ENCODE measurements at places on chromosomes 3 and 15.

GRCh38 chr3:60920519-60920918 lies 330.7 kb downstream of the FHIT start:
- DNase-seq: no peak

GRCh38 chr3:130991126-130991525 lies 35.5 kb downstream of the ASTE1 start:
- no peak for DNase-seq

GRCh38 chr15:60423537-60423936 lies 25.8 kb upstream of the ANXA2 start:
- DNase-seq: peak; percentile 29

DNA sequence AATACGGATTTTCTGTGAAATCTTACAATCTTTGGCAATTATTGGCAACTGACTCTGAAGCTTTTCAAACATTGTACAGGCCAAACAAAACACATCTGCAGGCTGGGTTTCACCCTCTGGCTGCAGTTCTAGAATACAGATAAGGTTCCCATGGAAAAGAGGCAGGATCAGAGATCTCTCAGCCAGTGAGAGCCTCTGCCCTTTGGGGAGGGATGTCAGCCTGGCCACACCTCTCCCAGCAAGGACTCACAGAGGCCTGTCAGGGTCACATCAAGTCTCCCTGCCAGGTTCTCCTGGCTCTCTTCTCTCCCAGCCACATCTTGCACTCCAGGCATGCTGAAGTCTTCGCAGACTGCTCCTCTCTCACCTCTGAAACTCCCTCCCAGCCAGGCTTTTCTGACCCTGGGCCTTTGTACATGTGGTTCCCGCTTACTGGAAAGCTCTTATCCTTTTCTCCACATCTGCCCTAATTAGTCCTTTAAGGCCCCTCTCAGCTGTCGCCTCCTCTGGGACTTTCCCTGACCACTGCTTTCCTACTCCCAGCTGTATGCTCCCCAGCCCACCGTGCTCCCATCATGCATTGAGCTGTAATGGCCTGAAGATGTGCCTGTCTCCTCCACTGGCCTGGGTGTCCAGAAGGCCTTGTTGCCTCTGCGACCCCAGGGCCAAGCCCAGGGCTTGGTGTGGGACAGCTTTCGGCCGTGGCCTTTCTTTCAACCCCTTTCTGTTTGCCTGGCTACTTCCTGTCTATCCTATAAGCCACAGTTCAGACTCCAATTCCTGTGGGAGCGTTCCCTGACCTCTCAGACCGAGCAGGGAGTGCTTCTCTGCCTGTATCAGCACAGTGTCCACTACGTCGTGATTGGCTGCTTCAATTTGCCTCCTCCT lies 4.3 kb downstream of the RBP1 start:
- no peak for DNase-seq

- DNase-seq: peak; percentile 38
Observed at GRCh38 chr3:189756582-189757078, 125.4 kb downstream of the TP63 start.

- DNase-seq: no peak
Observed at GRCh38 chr3:124619887-124620599, 110.2 kb upstream of the UMPS start.

- no peak for DNase-seq
Observed at GRCh38 chr15:68479870-68480269, 47.9 kb upstream of the ITGA11 start.

DNA sequence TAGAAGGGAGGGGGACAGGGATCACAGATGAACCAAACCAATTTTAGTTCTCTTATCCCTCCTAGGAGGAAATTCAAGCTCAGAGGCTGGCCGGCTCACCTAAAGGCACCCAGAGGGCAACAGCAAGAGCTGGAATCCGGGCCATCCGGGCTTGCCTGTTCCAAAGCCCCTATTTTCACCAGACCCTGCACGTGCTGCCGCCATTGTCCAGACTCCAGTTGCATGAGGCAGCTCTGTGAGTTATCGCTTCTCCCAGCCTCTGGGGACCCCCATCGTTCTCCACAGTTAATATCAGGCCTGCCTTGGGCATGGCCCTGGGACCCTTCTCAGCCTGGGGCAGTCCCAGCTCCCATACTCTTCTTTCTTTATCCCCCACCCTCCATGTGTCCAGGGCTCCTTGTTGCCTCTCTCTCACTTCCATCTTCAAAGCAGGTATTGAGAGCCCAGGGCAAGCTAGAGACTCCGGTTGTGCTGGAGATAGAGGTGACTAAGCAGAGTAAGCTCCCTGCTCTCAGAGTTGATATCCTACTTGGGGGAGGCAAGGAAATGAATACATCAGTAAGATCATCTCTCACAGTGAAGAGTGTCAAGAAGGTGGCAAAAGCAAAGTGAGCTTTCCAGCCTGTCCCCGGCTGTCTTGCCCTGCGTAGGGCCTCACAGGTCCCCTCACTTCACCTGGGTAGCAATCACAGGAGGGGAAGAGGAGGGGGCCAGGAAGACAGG lies 322.8 kb downstream of the UACA start:
- DNase-seq: no peak

- peak; percentile 53 for DNase-seq
Observed at GRCh38 chr3:190338717-190339116, 16.5 kb upstream of the CLDN1 start.

DNA sequence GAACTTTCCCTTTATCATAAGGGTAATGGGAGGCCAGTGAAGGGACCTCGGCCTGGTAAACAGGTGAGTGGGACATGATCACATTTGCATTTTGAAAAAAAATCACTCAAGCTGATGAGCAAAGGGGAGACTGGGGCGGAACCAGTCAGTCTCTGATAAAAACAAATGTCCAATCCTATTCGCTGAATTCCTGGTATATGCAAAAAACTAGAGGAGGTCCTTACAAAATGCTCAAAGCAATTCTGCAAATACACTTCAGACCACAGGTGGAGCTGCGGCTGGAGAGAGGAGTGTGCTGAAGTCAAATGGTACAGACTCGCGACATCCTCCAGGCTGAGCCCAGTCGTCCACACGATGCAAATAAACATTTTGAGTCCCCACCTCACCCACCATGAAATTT lies 166.7 kb downstream of the FOXP1 start:
- peak; percentile 42 for DNase-seq

DNA sequence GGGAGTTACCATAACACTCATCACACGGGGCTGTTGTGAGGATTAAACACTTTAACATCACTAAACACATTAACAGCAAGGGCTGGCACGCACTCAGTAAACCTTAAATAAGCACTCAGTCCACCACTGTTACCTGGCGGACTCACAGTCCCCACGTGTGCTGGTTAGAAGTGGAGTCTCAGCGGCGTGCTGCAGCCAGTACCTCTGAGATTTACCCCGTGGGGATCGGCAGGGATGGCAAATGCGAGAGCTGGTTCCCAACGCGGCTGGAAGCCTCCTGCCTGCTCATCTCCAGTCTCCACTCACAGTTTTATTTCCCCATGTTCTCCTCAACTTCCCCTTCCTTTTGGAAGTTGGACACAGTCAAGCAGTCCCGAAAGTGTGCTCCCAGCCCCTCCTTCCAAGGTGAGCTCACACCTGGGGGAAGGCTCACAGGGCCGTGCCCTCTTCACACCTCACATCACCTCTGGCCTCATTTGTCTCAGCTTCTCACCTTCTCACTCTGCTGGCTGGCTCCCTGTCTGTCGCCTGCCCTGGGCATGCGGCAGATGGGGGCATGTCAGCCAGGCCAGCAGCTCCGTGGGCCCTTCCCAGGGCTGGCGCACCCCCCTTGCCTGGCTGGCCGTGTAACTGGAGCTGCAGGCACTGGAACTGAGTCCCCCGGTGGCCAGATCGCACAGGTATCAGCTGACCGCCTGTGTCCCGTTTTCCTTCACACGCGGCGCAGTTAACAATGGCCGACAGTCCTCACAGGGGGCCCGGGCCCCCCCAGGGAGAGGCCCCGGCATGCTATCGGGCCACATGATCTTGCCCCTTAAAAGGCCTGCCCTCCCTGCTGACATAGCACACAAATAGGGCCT lies 87.1 kb downstream of the WNT7A start:
- DNase-seq: no peak

DNA sequence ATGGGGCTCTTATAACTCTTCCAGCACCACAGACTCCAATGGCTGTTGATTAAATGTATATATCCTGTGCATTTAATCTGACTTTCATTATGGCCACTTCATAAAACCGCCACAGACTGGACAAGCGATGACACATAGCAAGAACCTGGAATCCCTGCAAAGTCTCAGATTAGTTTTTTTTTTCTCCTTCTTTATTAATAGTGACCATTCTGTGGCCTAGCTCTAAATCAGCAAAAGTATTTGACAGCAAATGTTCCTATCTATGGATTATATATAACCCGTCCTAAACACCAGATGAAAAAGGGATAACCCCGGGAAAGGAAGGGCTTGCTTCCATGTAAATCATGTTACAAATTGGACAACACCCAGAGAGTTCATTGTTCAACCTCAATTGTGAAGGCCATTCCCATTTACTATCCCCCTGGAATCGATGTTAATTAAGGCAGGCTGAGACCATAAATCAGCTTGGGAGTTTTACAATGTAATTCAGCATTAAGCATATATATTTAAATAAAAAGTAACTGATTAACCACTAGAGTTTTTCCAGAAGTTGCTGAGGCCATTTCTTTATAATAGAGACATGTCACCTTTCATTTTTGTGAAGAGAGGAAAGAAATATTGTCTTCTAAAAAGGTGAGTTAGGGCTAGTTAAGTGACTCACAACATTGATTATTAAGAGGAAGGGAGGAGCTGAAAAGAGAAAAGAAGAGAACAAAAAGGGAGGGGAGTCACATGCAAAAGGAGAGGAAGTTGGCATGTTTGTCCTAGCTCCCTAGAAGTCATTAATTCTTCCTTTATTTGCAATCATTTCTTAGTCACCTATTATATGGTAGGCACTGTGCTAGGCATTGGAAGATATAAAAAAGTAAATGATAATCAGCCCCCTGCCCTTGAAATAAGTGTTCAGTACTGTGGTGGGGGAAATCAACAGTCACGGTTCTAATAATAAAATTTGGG lies 26.2 kb downstream of the ALDH1A2 start:
- no peak for DNase-seq

All from A549 (cell line).